ENCODE measurements at places on chromosomes 4 and X. TPM values are rescaled to one million over a fixed set of nuclear protein-coding genes. Genes with fewer than 3 reads are reported as not detected.

NCAPG gene
- not detected for total RNA-seq

SULT1E1 gene
- total RNA-seq, result not detected

STPG2 gene
- total RNA-seq, result 0.90 TPM

SMAD1 gene
- 11.4 TPM for total RNA-seq

TLR6 gene
- total RNA-seq, result 3.4 TPM

GLRA3 gene
- total RNA-seq, result 0.05 TPM

ETDA gene
- total RNA-seq, result not detected

ARSD gene
- total RNA-seq, result 55.6 TPM

- no peak for DNase-seq
These were observed 3.8 kb downstream of the HSD17B11 start for GRCh38 chr4:87387237-87387636.

DNA sequence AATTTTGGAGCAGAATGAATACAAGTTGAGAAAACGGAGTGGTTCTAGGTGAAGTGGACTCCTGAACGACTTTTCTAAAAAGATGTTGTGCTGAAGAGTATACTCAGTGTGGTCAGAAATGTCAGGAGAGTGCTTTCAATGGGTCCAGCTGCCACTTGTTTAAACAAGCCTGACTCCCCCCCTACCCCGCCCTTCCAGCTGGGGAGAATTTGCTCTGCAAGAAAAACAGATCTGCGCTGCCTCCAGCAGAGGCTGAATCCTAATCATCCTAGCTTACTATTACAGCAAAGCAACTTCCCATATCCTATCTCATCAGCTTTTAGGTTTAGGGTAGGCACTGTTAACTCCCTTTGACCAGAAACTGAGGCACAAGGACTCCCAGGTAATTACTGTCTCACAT is 1.9 kb downstream of the MAP3K15 start:
- DNase-seq, result peak; percentile 11

DNA sequence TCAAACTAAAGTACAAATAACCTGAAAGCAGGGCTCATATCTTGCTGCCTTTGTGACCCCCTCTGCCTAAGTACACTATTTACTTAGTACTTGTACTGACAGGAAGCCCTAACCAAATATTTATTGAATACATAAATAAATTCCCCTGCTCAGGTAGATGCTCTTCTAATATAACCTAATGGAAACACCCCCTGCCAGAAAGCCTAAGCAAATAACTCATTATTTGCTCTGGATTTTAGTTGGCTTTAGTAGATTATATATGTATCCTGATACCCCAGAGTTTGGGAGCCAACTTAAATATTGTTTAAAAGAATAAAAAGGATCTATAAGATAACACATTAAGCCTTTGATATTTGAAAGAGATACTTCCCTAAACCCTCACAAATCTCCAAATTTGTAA is 318.2 kb downstream of the PPP1R2C start:
- no peak for DNase-seq

DNA sequence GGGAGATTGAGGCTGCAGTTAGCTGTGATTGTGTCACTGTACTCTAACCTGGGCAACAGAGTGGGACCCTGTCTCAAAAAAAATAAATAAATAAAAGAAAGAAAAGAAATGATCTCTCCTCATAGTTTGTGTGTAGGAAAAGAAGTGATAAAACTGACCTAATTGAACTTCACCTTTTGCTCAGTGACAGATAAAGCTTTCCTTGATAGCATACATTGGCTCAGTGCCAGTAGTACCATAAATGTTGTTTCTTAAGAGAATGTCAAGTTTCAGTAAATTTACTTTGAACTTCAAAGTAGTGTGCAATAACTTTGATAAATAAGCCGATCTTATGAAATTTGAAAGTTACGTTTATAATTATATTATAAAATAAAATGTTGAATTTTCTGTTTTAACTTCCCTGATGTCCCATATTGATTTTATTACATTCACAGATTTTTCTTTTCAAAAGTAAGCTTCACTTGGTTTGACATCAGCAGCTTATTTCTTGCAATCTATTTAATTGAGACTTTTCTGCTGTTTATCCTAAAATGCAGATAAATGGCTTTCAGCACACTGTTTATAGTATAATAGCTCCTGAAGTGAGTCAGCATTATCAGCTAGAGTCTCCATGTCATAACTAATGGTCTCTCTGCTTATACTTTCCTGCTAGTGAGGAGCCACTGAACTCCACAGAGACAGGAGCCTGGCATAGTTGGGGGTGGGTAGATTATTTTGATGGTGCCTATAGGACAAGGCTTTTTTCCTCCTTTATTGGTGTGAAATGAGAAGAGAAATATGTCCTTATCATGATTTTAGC is 330.1 kb downstream of the BMPR1B start:
- no peak for DNase-seq

DNA sequence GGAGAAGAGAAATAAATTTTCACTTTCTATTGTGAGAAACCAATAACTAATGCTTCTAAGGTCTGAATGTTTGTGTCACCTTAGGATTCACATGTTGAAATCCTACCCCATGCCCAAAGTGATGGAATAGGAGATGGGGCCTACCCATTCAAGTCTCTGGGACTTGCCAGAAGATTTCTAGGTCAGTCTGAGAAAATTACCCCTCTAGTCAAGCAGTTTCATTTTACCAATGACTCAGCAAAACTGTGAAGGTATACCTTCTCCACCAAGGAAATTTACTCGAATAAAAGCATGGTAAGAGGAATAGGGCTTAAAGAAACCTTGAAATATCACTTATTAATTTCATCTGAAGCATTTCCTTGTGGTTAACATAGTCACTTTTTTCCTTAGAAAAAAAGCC is 23.5 kb upstream of the PAPSS1 start:
- DNase-seq, result no peak

DNA sequence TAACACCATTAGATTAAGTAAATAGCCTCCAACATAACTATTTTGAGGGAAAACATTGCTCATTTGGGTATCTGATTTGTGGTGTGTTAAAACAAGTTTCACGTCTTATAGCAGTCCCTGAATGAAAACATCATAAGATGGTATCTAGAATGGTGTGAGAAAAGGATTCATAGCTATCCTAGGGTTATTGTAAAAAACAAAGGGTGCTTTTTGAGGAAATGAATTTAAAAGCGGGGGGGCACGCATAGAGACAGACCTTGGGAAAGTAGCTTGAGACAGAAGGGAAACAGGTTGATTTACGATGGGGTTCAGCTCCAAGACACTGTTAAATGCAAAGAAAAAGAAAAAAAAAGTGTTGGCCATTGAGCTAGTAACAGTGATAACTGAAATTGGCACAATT is 768 bp upstream of the CXCL10 start:
- no peak for DNase-seq

DNA sequence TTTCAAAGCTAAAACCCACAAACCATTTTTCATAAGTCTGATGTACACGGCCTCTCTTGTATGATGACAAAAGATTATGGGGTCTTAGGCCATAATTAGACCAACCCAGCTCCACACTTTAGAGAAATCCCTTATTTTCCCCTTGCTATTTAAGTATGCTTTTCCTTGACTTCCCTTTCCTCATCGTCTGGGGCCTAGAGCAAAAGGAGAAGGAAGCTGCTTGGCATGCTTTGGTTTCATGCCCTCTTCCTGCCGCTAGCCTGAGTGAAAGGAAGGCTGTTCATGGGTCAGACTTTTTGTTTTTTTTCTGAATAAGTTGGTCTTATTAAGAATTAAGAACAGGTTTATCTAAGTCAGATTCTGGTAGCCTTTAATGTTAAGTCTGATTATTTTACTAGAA is 10.6 kb upstream of the RASGEF1B start:
- DNase-seq, result no peak

DNA sequence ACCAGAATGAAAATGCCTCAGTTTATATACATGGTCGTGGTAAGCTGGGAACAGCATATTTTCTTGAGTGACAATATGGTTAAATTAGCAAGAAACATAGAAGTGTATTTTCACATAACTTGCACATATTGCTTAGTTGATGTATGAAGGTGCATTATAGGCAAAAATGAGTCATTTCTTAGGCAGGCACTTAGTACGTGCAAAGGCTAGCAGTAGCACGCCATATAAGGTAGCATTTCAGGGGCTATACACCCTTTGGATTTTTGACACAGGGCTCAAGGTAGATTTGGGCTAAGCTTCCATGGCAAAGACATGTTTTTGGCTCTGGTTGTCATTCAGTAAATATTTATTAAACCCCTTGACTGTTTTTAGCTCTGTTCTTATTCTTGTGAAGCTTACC is 33.1 kb downstream of the PCDH7 start:
- DNase-seq, result no peak

GRCh38 chr4:113760795-113761619 is 531 bp downstream of the CAMK2D start:
- peak; percentile 88 for DNase-seq

- no peak for DNase-seq
These were observed 55.9 kb downstream of the MXRA5 start for GRCh38 chrX:3290561-3290960.

GRCh38 chr4:83870328-83870950 is 334.5 kb downstream of the GPAT3 start:
- DNase-seq, result no peak

- no peak for DNase-seq
These were observed 475.5 kb upstream of the FGF16 start for GRCh38 chrX:76971393-76972376.

DNA sequence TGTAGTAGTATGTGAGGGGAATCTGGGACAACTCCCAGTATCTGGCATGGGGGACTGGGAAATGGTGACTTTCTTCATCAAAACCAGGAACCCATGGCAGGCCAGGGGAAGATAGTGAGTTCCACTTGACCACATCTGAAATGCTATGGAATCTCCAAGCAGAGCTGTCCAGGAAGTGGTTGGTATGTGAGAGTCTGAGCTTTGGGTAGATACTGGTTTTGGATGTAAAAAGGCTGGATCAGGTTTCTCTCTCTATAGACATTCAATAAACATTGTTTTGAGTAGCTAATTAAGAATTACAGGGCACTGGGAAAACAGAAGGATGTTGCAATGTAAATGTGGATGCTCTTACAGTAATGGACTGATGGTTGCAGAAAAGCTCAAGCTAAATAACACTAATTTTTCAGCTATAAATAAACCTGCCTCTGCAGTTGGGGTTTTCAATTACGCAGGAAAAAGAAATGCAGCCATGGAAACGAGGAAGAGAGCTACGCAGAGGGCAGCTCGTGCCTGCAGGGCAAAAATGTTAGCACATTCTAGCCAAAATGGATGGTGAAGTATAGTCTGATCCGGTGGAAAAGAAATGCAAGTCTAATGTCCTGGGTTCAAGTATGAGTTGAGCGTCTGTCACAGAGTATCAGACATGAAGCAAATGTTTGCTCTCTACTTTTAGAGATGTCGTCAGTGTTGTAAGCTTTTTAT is 13.4 kb upstream of the CHRNA9 start:
- no peak for DNase-seq

GRCh38 chrX:57251965-57252364 is 34.5 kb upstream of the FAAH2 start:
- DNase-seq, result no peak

DNA sequence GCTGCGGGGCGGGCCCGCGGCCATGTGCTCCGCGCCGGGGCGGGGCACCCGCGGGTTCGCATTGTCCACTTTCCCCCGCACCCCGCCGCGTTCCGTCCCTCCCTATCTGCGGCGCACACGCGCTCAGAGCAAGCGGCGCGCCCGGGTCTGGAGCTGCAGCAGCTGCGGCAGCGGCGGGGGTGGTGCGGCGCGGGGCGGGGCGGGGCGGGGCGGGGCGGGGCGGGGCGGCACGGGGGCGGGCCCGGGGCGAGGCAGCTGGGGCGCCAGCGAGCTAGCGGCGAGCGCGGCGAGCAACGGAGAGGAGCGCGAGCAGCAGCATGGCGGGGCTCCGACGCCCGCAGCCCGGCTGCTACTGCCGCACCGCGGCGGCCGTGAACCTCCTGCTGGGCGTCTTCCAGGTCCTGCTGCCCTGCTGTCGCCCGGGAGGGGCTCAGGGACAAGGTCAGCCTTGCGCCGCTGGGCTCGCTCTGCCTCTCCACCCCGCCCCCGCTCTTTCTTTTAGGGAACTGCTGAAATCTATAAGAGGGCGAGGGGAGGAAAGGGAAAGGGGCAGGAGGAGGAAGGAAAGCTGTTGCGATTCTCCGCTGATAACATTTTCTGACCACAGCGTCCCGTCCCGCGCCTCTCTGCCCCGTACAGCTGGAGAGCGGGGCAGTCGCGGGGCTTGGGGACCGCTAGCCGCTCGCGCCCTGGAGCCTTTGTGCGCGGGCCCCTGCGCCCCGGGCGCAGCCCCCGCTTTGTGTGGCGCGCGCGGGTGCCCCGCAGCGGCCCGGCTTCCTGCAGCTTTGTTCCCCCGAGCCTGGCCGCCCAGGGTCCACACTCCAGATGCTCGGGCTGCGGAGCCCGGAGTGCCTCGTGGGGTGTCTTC is at the start of gene TMEM131L:
TSS of gene TMEM131L (plus strand) at position 280 of the 868 bp plus-strand sequence. CDS start at position 318, 38 bp downstream.
- peak; percentile 82 for DNase-seq

- DNase-seq, result no peak
These were observed 11.9 kb downstream of the BLOC1S4 start for GRCh38 chr4:6727943-6728250.

GRCh38 chr4:184274286-184274951 is 56.7 kb upstream of the ENPP6 start:
- DNase-seq, result no peak

DNA sequence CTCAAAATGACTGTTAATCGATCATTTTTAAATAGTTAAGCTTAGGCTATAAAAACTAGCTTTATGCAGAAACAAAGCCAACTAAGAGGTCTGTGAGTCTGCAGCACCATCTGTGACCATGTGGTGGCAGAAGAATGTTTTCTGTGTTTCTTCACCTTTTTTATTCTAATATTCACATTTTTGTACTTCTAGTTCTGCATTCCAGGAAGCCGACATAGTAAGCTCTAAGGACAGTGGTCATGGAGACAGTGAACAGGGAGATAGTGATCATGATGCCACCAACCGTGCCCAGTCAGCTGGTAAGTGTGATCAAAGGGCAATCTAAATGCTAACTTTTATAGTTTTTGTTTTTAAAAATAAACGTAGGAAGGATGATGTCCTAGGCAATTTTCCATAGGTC is 5.6 kb downstream of the PCDH10 start:
- no peak for DNase-seq

GRCh38 chr4:122010610-122011009 is 58.8 kb upstream of the TRPC3 start:
- no peak for DNase-seq

DNA sequence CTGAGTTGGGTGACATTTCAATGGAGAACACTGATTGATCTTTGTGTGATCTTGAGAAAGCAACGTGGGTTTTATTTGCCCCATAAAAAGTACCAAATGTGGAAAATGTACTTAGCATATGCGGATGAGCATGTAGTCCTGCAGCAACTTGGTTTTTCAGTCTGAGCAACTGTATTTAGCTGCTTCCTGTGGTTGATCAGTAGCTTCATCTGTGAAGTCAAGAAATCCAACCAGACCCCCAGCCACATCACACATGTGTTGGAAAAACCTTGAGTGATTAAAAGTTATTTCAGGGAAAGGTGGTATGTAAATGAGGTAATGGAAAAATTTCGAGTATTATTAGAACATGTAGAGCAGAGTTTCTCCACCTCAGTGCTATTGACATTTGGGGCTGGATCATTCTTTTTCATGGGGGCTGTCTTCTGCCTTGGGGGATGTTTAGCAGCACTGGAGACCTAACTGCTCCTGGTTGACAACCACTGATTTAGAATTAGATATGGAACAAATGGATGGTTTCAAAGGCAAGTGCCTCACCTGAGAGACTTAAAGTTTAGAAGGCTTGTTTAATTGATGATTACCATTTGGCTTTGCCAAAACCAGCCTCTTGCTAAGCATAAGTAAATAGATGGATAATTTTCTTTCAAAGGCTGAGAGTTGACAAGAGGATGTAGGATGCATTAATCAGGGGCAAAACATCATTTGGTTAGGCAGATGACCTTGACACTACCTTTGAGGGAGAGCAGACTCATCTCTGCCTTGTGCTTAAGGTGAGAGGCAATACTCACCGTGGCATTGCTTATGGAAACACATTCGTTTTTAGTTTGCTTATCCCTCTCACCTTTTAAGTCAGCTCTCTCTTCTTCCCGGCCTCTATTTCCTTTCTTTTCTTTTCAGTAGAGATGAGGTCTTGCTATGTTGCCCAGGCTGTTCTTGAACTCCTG is 193.0 kb upstream of the RPS6KA3 start:
- DNase-seq, result no peak

All from pancreas (tissue), 10 donors.